ENCODE measurements at places on chromosomes 13 and 19.

- DNase-seq = no peak
These were observed 1044.4 kb downstream of the UQCRFS1 start for GRCh38 chr19:28168557-28168956.

DNA sequence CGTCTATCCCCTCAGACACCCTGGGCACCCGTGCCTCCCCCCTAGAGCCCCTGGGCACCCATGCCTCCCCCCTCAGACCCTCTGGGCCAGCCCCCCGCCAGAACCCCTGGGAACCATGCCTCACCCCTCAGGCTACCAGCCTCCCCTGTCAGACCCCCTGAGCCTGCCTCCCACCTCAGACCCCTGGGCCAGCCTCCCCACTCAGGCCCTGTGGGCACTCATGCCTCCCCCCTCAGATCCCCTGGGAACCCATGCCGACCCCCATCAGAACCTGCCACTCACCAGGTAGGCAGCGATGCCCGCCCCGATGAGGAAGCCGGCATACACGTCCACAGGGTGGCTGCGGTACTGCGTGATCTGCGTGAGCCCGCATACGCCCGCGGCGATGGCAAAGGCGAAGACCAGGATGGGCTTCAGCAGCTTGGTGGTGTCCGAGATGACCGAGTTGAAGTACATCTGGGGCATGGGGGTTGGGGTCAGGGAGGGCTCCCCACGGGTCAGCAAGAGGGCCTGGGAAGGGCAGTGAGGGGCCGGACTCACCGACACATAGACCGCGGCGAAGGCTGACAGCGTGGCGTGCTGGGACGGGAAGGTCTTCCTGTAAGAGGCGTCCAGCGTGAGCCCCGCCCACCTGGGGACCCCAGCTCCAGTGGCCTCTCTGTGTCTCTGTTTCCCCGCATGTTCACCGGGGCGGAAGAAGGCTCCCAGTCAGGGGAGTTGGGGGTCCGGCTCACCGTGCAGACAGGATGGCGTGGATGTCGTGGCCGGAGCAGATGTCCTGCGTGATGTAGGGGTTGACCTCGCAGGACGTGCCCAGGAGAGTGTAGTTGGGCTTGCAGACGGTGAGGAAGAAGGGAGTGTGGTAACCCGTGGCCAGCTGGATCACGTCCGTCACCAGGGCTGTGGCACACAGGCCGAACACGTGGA, 7.3 kb downstream of the PLPPR3 start:
- no peak for DNase-seq

DNA sequence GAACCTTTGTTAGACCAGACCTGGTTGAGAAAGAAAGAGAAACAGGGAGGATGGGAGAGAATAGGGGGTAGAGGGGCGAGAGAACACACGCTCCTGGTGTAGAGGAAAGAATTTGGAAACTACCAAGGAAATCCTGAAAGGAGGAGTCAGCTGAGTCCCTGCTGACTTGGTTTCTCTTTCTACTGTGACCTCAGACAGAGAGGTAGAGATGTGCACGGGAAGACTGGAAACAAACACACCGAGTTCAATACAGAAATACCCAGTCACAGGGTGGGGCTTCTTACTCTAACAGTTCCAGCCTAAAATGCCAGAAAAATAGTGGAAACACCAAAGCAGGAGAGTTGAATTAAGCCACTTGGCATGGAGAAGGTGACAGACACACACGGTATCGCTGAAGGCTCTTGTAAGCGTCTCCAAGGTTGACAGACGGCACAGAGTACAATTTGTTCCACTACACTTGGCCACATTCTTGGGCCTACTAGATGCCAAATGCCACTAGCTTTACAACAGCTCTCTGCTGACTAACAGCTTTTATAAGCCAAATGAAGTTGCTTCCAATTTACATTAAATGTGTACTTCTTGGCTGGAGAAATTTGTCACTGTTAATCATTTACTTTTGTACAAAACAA, 28.1 kb downstream of the LATS2 start:
- DNase-seq = no peak

GRCh38 chr19:19597809-19598306, 20.6 kb downstream of the PBX4 start:
- peak; percentile 40 for DNase-seq

GRCh38 chr19:5099701-5100221, 130.8 kb downstream of the KDM4B start:
- DNase-seq = no peak

- DNase-seq = no peak
These were observed 25.3 kb downstream of the FBXO27 start for GRCh38 chr19:39007096-39007495.

DNA sequence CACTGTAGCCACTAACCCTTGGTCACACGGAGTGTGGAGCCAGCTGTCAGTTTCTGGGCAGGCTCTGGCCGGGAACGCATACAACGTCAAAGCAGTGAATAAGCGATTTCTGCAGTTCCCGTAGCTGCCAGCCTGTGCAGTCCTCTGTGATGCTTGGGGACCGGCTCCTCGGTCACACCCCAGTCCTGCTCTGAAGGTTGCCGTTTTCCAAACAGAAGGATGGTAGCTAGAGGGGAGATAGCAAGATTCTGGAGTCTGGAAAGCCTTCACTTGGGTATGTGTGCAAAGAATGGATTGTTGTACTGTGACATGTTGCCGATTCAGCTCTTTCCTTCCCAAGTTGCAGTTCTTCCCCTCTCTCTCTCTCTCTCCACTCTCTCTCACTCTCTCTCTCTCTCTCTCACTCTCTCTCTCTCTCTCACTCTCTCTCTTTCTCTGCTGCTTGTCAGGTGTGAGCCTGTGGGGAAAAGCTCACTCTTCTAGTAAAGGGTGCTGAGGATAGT, 38.7 kb upstream of the C1QTNF9 start:
- no peak for DNase-seq

DNA sequence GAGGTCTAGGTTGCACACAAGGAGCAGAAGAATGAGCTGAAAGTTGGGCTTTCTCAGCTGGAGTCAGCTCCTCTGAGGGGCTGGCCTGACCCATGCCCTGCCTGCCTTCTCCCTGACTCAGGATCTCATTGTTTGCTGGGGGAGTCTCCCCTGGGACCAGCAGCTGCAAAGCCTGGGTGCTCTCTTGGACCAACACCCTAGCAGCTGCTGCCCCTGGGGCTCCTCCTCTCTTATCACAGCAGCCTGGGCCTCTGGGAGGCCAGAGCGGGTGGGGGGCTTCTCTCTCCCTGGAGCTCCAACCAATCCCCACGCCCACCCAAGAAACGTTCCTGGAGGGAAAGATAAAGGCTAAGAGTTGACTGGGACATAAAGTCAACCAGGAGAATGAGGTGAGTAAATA, 1.6 kb upstream of the FCGBP start:
- no peak for DNase-seq

Data from activated CD4-positive, CD25-positive, alpha-beta regulatory T cell treated with anti-CD3 and anti-CD28 coated beads, Interleukin-2, amount 50 U/mL, for 16 hours (primary cell).